Right hindlimb (tissue), 1 donor: ENCODE measurements at places on chromosomes 12 and 14.
A peak's percentile ranks its signal among the peaks of the same experiment; 100 is the strongest.

GRCh38 chr12:65501935-65502334 is 223.5 kb downstream of the MSRB3 start:
- DNase-seq, result no peak

- DNase-seq, result no peak
Measured at GRCh38 chr12:130246560-130246959, 84.3 kb downstream of the FZD10 start.

GRCh38 chr14:80781972-80782367 is 159.6 kb downstream of the CEP128 start:
- no peak for DNase-seq

DNA sequence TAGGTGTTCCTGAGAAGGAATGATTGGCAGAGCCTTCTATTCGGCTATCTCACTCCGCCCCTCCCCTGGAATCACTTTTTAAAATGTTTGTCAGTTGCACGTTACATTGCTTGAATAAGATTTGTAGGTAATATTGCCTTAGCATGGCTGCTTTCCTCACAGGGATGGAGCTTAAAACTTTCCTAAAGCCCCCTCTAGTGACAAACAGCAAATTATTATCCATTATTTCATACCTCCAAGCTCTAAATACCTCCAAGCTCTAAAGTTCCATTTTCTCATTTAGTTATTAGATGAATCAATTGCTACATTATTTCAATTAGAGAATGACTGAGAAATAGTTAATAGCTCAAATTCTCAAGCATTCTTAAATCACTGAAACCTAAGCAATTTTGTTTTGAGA is 5.1 kb upstream of the SPATA7 start:
- no peak for DNase-seq

DNA sequence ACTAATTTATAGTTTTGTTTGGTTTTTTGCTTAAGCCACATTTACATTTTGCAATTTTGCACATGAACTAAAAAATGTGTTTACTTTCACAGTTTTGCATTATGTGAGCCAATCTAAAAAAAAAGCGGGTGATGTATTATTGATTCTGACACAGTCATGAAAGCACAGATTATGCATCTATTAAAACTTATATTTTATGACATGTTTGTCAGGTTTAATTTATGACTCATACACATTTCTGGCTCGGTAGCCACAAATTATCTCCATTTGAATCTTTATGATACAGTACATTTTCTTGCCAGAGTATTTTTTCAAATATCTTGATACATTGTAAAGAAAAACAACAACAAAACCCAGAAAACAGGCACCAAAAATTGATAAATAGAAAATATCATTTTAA is 280.4 kb upstream of the GRIP1 start:
- DNase-seq, result no peak

GRCh38 chr12:69546693-69547438 is 38.4 kb upstream of the CCT2 start:
- no peak for DNase-seq

DNA sequence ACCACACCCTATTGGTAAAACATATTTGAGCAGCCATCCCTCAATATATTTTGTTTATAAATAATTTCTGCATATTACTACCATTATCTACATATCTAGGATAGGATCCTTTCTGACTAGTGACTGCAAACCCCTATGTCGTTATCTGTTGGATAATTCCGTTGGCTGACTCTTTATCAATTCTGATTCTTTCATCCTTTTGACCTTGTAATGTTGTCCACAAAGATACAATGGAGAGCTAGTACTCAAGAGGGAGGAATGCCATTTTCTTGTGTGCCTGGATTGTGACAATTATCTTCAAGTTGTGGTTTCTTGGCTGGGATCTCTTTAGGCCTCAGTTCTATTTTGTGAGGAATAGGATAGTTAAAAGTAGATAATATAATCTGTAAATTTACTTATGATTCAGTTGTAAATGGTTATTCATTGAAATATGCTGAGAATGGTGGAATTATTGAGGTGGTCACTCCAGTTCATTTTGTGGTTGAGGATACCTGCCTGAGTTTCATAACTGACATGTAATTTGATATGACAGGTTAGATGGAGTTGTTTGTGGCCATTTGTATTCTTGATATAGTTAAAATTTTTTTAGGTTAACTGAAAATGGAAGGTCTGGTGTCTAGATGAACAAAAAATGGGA is 10.1 kb downstream of the CHST11 start:
- DNase-seq, result no peak

DNA sequence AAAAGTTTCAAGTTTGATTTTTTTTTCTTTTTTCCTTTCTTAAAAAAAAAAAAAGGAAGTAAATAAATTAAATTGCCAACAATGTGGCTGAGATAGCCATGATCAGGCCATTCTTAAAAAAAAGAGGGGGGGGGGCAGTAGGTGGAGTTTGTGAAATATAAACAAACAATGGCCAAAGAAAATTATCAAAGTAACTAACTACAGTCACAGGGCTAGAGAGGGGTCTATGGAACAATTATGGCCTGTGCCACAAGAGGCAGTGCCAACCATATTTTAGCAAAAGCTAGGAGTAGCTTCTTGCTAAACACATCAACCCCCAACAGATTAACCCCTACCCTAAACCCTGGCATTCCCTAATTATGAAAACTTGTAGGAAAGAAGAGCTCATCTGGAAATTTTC is 16.2 kb upstream of the SMARCC2 start:
- no peak for DNase-seq

GRCh38 chr12:102061096-102061559 is 663 bp downstream of the WASHC3 start:
- DNase-seq, result no peak

DNA sequence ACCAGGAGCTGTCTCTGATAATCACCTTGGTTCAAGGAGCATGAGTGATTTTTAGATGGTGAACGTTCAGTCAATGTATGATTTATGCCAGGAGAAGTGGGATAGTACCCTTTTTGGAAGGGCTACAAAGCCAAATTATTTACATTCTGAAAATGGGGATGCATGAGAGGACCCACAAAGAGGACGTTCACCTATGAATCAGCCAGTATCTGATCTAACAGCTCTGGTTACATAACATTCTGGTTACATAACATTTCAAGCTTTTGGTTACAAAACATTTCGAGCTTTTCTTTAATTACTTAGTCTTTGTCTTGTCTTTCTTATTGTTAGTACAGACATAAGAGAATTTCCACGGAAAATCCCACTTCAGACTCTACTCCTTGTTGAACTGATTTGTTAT is 68.8 kb downstream of the SLCO1A2 start:
- DNase-seq, result no peak

DNA sequence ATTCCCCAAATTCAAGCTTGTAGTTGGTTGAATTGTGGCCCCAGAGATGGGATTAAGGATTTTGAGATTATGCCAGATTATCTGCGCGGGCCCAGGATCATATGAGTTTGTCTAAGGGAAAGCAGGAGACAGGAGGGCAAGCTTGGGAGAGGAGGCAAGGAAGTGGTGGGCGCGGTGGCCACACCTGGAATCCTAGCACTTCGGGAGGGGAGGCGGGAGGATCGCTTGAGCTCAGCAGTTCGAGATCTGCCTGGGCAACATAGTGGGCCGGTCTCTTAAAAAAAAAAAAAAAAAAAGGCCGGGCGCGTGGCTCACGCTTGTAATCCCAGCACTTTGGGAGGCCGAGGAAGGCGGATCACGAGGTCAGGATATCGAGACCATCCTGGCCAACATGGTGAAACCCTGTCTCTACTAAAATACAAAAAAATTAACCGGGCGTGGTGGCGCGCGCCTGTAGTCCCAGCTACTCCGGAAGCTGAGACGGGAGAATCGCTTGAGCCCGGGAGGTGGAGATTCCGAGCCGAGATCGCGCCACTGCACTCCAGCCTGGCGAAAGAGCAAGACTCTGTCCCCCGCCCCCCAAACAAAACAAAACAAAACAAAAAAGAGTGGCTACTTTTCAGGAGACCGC is 881 bp upstream of the PUS1 start:
- no peak for DNase-seq

- no peak for DNase-seq
Measured at GRCh38 chr12:98229540-98229924, 285.9 kb upstream of the TMPO start.

- no peak for DNase-seq
Measured at GRCh38 chr12:32116897-32117296, 10.2 kb downstream of the BICD1 start.

GRCh38 chr12:109047081-109047805 is 5.1 kb upstream of the USP30 start:
- no peak for DNase-seq

GRCh38 chr12:43361031-43361710 is 190.8 kb downstream of the ADAMTS20 start:
- DNase-seq, result no peak

GRCh38 chr12:98606359-98606988 is 13.0 kb downstream of the SLC25A3 start:
- no peak for DNase-seq

GRCh38 chr14:50058113-50058512 is 58.3 kb downstream of the VCPKMT start:
- no peak for DNase-seq

- no peak for DNase-seq
Measured at GRCh38 chr12:2490831-2491230, 303.9 kb upstream of the FKBP4 start.

DNA sequence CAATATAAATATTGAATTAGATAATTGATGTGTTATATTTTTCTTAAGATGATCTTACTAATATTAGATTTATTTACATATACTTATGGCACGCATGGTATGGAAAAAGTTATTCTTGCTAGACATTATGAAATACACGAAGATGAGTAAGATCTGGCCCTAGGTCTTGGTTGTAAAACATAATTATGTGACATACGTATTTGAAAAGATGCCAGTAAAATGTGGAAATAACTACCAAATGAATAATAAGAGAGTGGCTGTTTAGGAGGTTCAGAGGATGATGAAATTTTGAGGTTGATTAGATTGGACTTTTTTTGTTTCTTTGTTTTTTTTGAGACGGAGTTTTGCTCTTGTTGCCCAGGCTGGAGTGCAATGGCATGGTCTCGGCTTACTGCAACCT is 41.3 kb downstream of the FANCM start:
- no peak for DNase-seq

DNA sequence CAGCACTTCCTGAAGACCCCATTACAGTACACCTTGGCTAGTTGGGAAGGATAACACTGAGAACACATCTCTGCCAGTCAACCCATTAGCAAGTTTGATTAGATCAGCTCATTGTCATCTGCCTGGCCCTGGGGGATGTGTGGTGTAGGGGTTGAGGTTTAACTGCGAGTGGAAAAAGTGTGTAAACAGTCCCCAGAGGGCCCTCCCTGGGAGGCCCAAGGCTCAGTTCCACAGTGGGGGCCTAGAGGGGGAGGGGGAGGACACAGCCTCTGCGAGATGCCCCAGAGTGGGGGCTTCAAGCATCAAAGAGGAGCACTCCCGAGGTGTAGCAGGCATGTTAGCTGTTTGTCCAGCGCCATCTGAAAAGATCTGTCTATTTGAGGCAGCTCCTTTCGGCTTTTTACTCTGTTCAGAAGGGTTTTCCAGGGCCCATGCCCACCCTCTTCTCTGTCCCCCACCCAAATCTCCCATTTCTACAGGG is 344 bp downstream of the LPAR5 start:
- DNase-seq, result no peak

GRCh38 chr12:67822826-67823225 is 166.4 kb upstream of the IFNG-AS1 start:
- no peak for DNase-seq

DNA sequence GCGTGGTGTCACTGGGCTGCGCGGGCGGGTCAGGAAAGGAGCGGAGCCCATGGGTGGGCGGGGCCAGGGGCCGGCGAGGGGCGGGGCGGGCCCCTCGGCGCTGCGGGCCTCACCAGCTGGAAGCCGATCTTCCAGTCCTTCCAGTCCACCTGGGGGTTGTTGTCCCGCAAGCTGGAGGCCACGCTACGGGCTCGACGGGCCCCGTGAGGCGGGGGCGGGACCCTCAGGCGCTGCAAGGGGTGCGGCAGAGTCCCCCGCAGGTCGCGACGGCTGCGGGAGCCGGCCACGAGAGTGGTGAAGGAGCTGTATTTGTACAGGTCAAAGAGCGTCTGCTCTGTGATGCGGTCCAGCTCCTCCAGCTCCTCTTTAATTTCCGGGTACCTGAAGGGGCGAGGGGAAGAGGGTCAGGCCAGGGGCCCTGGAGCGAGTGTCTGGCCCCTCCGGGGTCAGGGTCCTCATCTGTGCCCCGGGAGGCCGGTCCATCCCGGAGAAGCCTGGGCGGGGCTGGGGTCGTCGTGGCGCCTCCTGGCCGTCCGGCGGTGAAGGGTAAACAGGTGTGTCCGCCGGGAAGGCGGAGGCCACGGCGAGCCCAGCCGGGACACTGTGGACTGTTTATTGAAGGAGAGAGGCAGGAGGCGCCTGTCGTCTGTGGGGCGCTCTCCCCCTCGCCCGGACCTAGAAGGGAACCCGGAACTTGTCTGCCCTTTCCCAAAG is 11.9 kb downstream of the SCNN1A start:
- peak; percentile 76 for DNase-seq

GRCh38 chr14:42806909-42807315 is 1200.2 kb downstream of the LRFN5 start:
- peak; percentile 37 for DNase-seq

GRCh38 chr14:50736932-50737419 is 68.9 kb upstream of the SAV1 start:
- no peak for DNase-seq

DNA sequence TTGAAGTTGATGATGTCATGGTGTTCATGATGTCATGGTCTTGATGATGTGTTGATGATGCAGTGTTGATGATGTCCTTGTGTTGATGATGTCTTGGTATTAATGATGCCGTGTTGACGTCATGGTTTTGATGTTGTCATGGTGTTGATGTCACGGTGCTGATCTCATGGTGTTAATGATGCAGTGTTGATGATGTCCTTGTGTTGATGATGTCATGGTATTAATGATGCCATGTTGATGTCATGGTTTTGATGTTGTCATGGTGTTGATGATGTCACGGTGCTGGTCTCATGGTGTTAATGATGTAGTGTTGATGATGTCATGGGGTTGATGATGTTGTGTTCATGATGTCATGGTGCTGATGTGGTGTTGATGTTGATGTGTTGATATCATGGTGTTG is 48.0 kb upstream of the RIMBP2 start:
- no peak for DNase-seq

GRCh38 chr12:119071638-119072231 is 90.4 kb downstream of the SRRM4 start:
- DNase-seq, result no peak

- DNase-seq, result no peak
Measured at GRCh38 chr12:5612556-5613410, 180.9 kb downstream of the NTF3 start.

DNA sequence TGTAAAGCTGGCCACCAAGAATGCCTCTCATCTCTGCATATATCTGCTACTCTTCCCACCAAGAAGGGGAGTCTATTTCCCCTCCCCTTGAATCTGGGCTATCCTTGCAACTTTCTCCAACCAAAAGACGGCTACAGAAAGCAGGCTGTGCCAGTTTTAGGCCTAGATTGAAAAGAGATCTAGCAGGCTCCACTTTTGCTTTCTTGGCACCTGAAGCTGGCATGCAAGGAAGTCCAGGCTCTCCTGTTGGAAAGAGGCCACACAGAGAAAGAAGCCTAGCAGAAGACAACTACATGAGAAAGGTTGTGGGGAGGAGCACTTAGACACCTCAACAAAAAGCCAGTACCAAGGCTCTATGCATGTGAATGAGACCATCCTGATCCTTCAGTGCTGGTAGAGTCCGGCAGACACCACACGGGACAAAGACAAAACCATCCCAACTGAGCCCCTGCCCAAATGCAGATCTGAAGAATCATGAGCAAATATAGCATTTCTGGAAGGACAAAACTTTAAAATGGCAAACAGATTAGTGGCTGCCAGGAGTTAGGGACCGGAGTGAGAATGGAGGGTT is 68.0 kb downstream of the SPPL3 start:
- DNase-seq, result no peak

GRCh38 chr12:116133149-116133548 is 144.3 kb downstream of the MED13L start:
- no peak for DNase-seq
